ENCODE measurements at places on chromosomes 2 and 18.

- DNase-seq = no peak
These were observed 145.7 kb downstream of the ZEB2 start for GRCh38 chr2:144374163-144374661.

DNA sequence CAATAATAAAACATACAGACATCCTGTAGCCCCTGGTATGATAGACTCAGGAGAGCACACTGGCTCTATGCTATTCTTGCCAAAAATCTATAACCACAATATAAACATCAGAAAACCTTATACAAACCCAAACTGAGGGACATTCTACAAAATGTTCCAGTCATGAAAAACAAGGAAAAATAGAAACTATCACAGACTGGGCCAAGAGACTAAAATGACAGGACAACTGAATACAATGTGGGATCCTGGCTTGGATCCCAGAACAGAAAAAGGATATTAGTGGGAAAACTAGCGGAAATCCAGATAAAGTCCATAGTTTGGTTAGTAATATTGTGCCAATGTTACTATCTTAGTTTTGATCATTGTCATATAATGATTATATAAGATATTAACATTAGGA lies 29.6 kb upstream of the EPAS1 start:
- no peak for DNase-seq

- peak; percentile 84 for DNase-seq
These were observed 8.2 kb downstream of the SLC35F6 start for GRCh38 chr2:26772064-26773001.

DNA sequence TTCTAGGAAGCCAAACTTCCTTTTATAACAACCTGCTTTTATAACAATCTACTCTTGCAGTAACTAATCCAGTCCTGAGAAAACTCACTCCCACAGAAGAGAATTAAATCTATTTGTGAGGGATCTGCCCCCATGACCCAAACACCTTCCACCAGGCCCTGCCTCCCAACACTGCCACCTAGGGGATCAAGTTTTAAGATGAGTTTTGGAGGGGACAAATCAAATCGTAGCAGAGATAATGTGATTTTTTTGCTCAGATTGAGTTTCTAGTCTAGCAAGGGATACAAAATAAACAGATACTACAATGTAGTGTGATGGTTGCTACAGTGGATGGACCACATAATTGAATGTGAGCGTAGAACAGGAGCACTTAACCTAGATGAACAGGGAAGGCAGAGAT lies 52.2 kb downstream of the NCOA1 start:
- no peak for DNase-seq

DNA sequence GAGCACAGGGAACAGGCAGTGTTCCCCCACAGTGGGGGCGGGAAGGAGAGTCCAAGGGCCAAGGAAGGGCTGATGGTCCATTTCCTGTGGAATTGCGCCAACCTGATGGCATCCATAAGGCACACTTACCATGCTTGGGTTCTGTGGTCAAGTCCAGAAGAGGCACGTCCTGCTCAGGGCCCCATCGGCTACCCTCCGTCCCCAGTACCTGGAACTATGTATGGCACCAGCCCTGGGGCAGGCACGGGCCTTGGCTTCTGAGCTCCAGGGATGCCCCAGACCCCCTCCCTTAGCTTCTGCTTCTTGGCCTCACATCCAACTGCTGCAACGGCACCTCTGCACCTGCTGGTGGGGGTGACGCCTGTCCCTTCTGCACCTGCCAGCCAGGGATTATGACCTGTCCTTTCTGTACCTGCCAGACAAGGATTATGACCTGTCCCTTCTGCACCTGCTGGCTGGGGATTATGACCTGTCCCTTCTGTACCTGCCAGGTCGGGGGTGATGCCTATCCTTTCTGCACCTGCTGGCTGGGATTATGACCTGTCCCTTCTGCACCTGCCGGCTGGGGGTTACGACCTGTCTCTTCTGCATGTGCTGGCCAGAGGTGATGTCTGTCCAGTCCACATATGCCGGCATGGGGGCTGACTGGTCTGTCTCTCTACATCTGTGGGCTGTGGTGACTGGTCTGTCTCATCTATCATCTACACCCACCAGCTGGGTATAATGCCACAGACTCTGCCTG lies 45.4 kb upstream of the SNTG2 start:
- DNase-seq = no peak

- no peak for DNase-seq
These were observed 797.8 kb downstream of the CCDC85A start for GRCh38 chr2:56981554-56981953.

DNA sequence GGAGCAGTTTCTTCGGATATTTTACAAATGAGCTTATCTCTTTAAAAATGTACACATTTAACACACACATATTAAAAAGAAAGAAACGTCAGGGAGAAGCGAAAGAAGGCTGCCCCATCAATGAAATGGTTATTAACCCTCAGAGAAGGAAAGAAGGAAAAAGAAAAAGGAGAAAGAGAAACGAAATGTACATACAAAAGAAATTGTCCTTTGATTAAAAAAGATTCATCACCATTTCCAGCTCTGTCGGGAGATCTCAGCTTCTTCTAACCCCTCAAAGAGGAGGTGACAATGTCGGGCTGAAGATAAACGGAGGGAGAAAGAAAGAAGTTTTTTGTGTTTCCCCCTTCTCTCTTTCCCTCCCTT lies 1.5 kb downstream of the IKZF2 start:
- DNase-seq = no peak

GRCh38 chr2:191255756-191256312 lies 10.6 kb downstream of the MYO1B start:
- DNase-seq = no peak

DNA sequence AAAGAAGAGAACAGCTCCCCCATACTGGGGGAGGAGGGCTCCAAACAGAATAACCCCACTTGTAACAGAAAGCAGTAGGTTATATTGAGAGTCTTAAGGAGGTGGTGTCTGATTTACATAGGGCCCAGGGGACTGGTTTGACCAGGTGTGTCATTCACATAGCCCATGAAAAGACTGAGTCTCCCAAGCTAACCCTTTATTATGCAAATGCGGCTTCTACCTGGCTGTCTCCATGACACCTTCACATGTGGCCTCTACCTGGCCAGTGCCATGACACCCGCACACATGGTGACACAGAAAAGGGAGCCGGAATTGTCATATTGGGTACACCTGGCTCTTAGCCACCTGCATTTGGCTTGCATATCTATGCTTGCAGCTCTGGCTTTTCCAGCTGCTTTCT lies 1057.2 kb upstream of the PIK3C3 start:
- no peak for DNase-seq

GRCh38 chr2:239255218-239255617 lies 145.6 kb downstream of the HDAC4 start:
- DNase-seq = no peak

GRCh38 chr2:47041891-47042684 lies 113.0 kb downstream of the STPG4 start:
- no peak for DNase-seq

GRCh38 chr2:234615643-234616356 lies 118.9 kb upstream of the ARL4C start:
- no peak for DNase-seq

- no peak for DNase-seq
These were observed 1.8 kb upstream of the ARID5A start for GRCh38 chr2:96534701-96535181.

DNA sequence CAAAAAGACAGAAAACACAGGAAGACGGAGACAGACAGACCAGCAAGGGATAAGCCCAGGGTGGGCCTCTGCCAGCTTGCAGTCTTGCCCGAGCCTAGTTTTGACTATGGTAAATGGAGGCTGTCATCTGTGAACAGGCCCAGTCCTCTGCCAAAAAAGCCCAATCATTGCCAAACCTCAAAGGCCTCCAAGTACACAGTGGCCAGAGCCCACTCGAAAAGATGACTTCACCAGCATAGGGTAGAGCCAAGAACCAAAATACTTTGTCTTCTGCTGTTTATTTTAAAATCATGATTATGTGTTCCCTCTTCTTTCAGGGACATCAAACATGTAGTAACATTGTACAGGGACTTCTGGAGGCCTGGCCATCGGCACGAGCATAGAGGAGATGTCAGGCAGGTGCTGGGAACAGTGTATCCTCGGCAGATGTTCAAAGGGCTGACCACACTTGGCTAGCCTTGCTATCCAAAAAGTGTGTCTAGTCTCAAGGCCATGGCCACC lies 66.0 kb downstream of the TTC32 start:
- DNase-seq = no peak

- DNase-seq = no peak
These were observed 32.8 kb downstream of the NRP2 start for GRCh38 chr2:205714789-205715720.

DNA sequence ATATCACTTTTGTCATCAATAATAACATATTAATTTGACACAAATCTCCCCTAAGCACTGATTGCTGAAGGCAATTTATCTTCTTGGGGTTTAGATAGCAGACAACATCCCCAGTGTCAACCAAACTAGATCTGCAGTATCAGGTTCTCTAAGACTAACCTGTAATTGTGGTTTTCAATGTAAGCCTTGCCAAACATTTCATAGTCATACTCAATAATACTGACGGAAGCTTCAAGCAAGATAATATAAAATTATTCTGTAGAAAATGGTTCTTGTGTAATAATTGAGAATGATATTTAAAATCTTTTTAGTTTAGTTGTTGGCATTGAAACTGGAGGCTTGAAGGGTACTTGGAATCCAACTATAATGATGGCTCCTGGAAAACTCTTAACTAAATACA lies 186.3 kb downstream of the RIT2 start:
- no peak for DNase-seq

DNA sequence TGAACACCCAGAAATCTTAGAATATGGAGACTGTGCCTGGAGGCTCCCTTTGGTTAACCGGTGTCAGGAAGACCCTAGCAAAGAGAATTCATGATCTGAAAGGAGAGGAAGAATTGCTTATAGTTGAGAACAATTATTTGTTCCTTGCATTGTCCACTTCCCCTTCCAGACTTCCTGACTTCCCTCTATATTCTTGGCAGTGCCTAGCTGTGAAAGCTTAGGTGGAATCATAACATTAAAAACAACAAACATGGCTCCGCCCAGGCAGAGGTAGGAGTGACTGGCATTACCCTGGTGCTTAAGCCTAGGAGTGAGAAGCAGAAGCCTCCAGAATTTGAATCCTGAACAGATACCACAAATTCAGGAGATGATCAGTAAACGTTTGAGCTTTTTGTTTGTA lies 1.9 kb downstream of the TTL start:
- no peak for DNase-seq

GRCh38 chr2:55232863-55233657 lies 572 bp downstream of the RPS27A start:
- no peak for DNase-seq

DNA sequence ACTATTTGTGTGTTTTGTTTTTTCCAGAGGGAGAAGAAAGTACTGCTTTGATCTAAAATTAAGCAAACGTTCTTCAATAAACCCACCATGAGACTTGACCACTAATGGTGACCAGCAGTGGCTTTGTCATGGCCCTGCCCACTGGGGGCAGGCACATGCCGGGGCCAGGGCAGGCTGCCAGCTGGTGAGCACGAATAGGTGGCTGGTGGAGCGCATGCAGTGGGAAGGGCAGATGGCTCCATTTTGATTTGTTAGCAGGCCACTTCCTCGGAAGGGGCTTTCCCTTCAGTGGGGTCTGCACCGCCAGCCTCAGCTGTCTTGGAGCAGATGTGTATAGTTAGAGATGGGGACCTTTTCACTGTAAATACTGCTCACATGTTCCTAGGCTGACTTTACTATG lies 277.1 kb downstream of the SOX11 start:
- no peak for DNase-seq

DNA sequence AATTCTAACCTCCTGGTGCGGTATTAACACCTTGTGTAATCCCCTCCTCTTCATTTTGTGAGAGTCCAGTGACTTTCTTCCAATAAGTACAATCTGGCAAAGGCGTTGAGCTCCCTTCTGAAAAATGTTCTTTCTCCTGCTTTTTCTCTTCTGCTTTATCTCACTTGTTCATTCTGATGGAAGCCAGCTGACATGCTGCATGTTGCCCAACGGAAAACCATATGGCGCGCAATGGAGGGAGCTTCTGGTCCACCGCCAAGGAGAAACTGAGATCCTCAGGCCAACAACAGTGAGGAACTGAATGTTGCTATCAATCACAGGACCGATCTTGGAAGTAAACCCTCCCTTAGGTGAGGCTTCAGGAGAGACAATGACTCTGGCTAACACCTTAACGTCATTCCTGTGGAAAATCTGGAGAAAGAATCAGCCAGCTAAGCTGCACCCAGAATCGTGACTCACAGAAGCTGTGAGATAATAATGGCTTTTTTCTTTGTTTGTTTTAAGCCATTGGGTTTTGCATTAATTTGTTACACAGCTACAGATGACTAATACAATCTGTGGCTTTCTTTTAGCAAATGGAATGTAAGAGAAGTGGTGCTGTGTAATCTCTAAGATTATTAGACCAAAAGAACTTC lies 1323.9 kb upstream of the DDX18 start:
- DNase-seq = no peak

DNA sequence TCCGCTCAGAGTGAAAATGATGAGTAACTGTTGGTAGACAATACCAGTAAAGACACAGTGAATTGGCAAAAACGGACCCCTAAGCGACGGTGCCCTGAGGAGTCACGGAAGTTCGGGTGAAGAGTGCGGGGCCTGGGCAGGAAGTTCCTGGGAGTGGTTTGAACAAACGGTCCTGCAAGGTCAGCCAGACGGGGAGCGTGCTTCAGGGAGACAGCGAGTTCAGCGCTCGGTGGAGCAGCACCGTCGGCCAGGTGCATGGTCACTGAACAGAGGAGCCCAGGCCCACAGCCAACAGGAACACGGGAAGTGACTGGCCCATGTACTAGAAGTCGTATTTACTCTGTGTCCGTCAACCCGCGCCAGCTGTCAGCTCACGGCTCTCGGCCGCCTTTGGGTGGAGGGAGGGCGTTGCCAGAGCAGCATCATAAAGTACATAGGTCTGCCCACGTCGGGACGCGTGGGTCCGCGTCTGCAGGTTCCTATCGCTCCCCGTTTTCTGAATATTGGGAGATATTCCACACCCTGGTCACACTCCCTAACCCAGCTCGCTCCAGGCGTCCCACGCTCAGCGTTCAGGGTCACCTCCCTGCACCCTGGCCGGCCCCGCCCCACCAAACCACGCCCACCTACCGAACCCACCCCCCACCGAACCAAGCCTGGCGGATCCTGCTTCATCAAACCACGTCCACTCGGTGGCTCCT lies 75.6 kb upstream of the UXS1 start:
- DNase-seq = no peak

DNA sequence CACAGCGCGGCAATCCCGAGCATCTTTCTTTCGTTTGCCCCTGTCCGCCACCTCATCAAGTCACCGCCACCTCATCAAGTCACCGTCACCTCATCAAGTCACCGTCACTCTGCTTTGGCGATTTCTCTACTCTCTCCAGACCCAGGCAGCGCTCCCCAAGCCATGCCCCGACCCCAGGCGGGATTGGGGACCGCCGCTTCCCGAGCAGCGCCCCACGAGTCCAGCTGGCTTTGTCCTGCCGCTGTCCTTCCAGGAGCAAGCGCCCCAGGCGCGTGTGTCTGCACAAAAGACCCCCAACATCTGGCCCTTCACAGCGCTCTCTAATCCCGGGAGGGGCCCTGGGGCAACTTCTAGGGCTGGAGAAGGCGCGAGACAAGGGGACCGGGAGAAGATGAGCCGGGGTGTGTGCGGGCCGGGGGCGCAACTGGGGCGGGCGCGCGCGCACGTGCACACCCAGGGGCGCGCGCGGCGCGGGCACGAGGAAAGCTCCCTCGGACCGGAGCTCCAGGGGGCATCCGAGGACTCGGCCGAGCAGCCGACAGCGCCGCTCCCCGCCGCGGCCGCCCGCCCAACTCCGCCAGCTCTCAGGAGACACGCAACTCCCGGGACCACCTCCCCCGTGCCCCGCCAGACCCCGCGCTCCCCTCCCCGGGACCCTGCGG lies 633 bp upstream of the RNF152 start:
- peak; percentile 49 for DNase-seq

GRCh38 chr2:46803911-46804670 lies 111.5 kb downstream of the MCFD2 start:
- no peak for DNase-seq

All from globus pallidus (tissue), 1 donor.